ENCODE measurements at places on chromosomes 12 and 14.

- DNase-seq, result no peak
Observed at GRCh38 chr14:92173668-92174067, 51.9 kb downstream of the CPSF2 start.

DNA sequence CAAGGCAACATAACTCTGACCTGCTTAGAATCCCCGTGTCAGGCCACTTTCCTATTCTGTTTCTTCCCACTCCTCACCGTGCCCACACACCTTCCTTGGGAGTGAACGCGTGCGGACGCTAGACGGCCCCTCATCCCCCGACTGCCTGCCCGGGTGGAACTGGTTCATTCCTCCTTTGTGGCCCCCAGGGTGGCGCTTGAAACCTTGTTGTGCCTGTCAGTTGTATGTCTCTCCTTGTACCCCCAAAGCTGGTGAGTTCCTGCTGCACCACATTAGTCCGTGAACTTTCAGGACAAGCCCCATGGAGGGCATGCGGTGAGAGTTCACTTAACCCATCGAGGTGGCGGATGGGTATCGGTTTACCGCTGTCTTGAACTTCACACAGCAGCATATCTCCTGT, 46.7 kb downstream of the SSH1 start:
- no peak for DNase-seq

- no peak for DNase-seq
Observed at GRCh38 chr12:22477894-22478287, 66.5 kb downstream of the C2CD5 start.

DNA sequence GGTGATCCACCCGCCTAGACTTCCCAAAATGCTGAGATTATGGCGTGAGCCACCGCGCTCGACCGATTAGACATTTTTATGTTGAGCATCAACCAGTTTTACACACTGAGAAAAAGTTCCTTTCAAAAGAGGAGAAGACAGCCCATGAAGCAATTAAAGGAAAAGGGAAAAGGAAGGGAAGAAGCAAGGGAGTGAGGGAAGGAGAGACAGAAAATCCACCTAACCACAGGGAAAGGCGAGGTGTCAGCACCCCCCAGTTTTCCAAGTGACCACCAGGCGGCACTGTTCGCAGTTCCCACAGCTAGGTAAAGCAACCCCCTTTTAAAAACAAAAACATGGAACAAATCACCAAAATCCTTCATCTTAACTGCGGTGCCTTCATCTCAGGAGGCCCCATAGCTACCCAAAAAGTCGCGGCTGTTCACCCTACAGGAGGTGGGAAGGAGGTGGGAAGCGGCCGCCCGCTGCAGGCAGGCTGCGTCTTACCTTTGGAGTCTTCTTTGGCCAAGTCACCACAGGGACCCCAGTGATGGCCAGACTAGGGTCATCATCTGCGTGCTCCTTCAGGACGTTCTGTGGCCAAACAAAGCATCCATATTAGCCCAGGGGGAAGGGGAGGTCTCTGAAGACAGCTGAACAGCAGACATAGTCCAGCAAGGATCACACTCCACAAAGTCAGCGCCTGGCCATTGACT, 86.6 kb downstream of the KDM2B start:
- peak; percentile 73 for DNase-seq

DNA sequence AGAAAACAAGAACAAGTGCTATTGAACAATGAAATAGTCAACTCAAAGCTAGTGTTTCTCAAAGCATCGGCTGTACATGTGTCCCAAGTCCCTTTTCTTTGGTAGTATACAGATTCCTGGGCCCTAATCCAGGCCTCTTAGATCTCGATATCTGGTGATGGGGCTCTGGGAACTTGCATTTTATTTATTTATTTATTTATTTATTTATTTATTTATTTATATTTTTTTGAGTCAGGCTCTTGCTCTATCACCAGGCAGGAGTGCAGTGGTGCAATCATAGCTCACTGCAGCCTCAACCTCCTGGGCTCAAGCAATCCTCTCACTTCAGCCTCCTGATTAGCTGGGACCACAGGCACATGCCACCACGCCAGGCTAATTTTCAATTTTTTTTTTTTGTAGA, 17.1 kb downstream of the SYNDIG1L start:
- DNase-seq, result no peak

DNA sequence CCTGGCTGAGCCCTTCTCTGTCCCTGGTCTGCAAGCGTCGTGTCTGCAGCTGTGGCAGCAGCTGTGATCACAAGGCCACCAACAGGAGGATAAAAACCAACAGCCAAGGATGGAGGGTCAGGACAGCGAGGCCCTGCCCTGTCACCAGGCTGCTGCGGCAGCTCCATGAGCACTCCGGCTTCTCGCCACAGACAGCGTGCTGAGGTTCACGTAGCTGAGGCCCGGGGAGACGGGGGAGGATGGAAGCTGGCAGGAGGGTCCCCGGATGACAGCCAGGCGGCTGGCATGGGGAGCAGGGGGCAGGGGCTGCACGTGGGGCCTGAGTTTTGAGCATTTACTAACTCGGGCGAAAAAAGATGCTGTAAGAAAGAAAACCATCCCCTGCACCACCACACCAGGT, 5.4 kb downstream of the XRCC3 start:
- no peak for DNase-seq

DNA sequence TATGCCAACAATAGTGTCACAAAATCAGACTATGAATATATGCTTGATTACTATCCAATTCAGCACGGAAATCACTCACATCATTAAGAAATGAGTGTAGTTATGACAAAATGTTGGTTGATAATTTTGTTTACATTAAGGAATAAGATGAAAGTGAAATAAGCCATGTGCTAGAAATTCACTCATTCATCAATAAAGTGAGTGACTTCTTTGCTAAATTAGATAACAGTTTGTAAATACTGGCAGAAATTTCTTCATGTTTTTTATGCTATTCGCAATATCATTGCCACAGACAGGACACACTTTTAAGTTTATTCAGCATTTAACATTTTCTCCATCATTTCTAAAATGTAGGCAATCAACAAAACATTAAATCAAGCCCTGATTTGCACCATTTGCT, 147.5 kb upstream of the FSCB start:
- no peak for DNase-seq

Data from suppressor macrophage (primary cell).